ENCODE measurements at places on chromosomes 4 and X.

DNA sequence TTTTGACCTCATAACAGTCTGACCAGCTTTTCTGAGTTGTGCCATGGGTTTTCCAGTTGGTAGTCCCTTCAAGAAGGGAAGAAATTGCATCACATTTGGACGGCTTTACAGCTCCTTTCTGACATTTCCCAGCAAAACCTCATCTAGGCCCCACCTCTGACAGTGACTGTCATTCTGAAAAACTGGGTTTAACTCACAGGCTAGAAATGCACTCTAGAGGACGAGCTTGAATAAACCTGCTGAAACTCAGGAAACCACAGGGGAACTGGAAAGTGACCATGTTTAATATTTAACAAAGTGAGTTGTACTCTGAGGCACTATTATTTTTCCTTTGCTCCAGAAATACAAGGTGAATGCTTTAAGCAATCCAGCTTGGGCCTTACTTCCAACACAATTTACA lies 434.3 kb upstream of the RASGEF1B start:
- no peak for DNase-seq

- no peak for DNase-seq
Measured at GRCh38 chr4:10530137-10530786, 73.0 kb upstream of the ZNF518B start.

DNA sequence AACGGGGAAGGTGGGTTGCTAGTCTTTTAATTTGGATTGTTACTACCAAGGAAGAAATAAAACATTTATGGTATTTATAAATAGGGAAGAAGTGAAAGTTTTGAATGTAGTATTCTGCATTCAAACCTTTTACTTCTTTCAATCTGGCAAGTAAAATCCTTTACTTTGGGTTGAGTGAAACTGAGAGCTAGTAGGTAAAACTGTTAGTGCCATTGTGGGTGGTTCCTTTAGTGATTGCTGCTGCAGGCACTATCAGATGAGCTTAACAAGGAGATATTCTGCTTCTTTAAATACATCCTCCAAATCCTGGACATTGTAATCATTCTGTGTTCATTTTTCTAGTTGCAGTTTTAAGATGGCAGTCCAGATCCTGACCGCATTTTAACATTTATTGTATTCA lies 650.9 kb upstream of the PCDH10 start:
- no peak for DNase-seq

DNA sequence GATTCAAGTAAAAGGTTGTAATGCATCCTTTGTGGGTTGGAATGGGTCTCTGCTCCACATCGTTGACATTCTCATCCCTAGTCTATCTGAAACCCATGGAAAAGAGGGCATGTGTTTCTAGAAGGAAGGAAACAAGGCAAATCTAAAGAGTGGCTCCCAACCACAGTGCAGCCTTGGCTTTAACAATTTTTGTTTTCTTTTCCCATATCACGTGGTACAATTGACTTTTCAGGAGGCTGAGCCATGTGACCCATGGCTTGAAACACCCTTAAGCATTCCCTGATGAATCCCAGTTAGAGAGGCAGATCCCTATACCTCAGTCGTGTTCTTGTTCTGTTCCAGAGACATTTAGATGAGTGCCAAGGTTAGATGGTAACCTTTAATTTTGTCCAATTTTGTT lies 12.8 kb downstream of the DCUN1D4 start:
- DNase-seq = no peak

DNA sequence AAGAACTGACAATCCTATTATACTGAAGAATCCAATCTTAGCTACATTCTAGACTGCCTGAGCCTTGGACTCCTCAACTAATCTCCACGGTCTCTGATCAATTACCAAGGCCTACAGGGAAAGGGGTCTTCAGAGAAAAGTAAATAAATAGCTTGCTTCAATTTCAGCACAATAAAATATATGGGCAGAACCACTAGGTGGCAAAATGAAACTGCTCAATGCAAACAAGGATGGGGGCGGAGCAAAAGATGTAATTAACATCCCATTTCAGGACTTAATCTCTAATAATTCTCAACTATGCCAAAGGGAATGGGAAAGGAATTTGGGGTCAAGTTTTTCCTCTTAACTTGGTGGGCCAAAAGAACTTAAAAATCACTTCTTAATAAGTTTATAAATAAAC lies 78.4 kb upstream of the MAP3K15 start:
- no peak for DNase-seq

DNA sequence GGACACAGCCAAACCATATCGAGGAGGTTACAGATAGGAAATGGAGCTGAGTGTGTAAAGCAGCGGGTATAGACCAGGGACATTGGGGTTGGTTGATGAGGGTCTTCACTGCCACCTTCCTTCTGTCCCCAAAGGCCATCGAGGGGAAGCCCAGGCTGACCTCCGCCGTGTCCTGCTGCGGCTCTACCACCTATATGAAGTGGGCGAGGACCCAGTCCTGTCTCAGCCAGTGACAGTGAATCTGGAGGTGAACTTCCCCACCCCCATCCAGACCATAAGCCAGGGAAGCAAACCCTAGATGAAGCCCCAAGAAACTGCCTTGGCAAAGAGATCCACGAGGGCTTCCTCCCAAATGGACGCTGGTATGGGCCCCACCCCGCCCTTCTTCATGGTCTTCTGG lies 23.2 kb upstream of the MRFAP1 start:
- no peak for DNase-seq

DNA sequence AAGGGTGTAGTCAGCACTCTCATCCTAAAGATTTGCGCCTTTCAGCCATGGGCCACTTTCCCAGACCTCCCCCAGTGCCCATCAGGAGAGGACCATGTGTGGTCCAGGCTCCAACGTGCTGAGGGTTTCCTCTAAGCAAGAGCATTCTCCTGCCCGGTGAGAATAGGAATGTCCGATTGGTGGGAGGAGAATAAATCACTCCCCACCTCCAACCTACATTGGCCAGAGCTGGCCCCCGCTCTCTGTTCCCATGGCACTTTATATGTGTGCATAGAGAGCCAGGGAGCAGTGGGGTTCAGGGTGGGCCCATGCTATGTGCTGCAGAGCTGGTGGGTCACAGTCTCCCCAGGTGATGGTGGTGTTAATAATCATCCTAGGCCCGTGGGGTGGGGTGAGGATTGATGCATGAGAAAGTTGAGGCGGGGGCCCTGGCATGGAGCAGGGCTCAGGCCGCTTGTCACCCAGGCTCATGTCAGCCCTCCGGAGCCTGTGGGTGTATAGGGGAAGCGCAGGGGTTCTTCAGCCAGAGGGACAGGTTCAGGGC lies 6.8 kb upstream of the SORCS2 start:
- DNase-seq = no peak

- peak; percentile 70 for DNase-seq
Measured at GRCh38 chr4:7843831-7844593, 95.6 kb downstream of the AFAP1 start.

GRCh38 chr4:134533068-134533467 lies 331.5 kb upstream of the PABPC4L start:
- no peak for DNase-seq

DNA sequence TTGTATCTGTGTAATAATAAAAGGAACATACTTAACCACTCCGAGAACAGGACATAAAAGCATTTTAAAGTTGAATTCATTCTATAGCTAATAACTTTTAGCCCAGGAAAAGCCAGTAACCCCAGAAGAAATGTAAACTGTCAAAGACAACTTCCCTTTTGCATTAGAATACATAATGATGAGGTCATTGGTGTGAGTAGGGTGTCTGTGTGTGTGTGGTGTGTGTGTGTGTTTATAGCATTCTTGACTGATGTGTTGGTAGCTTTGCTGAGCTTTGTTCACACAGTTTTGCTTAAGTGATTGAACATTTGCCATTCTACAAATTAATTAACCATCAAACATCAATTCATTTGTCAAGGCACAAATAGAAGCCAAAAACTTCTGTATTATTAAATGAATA lies 559.6 kb downstream of the ARAP2 start:
- no peak for DNase-seq

- no peak for DNase-seq
Measured at GRCh38 chr4:77465271-77465670, 140.3 kb upstream of the CXCL13 start.

GRCh38 chr4:32163125-32163524 lies 1443.0 kb downstream of the PCDH7 start:
- DNase-seq = no peak

GRCh38 chrX:7158468-7158990 lies 10.6 kb upstream of the PUDP start:
- DNase-seq = no peak

GRCh38 chrX:17787557-17787956 lies 50.3 kb downstream of the SCML1 start:
- DNase-seq = no peak

DNA sequence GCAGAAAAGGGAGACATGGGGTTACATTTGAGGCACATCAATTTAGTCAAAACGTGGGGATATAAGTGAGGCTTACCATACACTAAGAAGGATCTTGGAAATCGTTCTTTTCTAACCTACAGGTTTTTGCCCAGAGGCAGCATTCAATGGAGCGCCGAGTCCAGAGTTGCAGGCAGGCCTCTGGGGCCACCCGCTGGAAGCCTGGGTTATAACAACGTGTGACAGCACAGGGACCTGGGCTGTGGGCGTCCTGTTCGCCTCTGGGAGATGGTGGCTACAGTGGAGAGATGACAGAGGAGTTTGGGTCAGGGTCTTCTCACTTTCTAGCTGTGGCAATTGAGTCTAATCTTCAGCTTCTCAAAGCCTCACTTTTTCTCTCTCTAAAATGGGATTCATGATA lies 53.9 kb downstream of the ENPP6 start:
- peak; percentile 59 for DNase-seq

GRCh38 chrX:115112411-115112810 lies 76.8 kb upstream of the RBMXL3 start:
- no peak for DNase-seq

DNA sequence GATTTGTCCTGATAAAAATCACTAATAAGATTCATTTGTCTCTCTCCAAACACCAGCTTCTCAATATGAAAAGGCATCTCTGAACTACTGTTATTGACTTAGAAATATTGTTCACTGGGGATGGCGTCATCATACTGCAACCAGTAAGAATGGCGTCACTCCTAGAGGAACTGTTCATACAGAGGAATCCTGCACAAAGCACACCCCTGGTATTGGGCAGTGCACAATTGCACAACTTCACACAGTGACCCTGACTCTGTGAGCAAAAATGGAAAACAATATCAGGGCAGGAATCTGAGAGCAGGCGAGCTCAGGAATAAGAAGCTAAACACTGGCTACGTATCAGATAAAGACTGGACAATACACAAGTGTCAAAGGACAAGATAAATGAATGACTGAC lies 66.7 kb upstream of the PNPLA4 start:
- DNase-seq = no peak
